ENCODE measurements at places on chromosomes 1 and 21.

GRCh38 chr1:30111431-30111830 is 612.0 kb downstream of the MATN1 start:
- no peak for DNase-seq

- no peak for DNase-seq
Observed at GRCh38 chr1:33242652-33243051, 13.6 kb upstream of the ZNF362 start.

DNA sequence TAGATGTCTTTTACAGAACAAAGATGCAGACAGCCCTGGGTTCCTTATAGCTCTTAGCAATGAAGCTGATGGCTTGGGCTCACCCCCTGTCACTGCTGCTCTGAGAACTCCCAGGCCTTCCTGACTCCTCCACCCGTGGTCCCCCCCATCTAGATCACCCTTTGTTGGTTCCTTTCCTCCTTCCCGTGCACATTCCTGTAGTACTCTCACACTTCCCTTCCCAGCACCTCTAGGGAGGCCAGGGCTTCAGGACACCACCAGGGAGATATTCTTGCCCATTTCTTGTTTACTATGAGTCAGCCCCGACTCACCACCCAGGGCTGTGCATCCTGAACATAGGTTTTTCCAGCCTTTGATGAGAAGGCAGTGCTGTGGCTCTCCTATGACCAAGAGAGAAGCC is 14.4 kb upstream of the NOS1AP start:
- no peak for DNase-seq

DNA sequence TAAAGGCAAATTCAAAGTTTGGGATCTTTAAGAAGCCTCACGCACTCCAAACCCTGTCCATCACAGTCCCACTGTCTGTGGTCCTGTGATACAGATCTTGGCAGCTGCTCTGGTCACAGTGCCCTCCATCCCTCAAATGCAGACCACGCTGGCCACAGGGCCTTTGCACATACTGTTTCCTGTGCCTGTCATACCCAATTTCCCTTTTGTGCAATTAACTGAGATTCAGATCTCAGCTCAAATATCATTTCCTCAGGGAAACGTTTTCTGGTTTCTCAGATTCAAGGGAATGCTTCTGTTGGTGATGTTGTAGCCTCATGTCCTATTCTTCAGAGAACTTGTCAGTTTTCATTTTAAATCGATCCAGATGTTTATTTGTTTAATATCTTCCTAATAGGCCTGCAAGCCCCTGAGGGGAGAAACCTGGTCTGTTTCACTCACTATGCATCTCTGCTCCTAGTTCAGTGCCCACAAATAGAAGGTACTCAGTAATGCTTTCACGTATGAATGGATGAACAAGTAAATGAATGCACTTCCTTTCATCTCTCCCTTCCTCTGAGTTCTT is 24.2 kb upstream of the GRIK3 start:
- no peak for DNase-seq

- DNase-seq: no peak
Observed at GRCh38 chr1:113320272-113320671, 70.0 kb upstream of the MAGI3 start.

DNA sequence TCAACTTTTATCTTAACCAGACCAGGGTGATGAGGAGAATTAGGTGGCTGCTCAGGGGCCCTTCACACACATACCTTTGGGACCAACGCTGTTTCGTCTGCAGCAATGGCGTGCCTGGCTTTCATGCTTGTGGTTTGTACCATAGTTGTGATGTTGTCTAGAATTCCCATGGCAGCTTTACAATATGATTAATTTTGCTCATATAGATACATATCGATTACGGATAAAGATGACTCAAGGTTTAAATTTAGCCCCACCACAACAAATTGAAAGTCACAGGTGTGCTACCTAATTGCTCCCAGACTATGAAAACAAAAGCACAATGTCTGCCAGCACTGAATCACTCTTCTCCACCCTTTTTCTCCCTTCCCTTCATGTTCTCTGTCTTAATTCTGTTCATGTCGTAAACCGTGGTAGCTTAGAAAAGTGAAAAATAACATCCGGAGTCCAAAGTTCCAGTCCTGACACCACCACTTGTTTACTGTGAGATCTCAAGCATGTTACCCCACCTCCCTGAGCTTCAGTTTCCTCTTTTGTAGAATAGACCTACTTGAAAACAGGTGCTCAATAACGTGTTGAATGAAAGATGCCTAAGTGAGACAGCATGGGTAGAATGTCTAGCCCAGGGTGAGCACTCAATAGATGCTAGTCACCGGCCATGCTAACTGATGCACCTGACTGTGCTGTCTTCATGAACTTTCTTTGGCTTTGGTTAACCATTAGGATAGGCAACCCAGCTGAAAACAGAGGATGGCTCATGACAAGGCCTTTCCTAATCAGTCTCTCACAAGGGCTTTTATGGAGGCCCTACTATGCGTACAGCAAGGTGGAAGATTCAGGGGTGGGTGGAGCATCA is 22.1 kb upstream of the JUN start:
- no peak for DNase-seq

- DNase-seq: no peak
Observed at GRCh38 chr1:61497013-61497412, 227.9 kb downstream of the TM2D1 start.

GRCh38 chr1:218674280-218674773 is 329.2 kb downstream of the TGFB2 start:
- no peak for DNase-seq

- no peak for DNase-seq
Observed at GRCh38 chr1:158185770-158186169, 5.1 kb downstream of the CD1D start.

GRCh38 chr1:17313530-17314309 is 5.7 kb downstream of the PADI4 start:
- DNase-seq: no peak

DNA sequence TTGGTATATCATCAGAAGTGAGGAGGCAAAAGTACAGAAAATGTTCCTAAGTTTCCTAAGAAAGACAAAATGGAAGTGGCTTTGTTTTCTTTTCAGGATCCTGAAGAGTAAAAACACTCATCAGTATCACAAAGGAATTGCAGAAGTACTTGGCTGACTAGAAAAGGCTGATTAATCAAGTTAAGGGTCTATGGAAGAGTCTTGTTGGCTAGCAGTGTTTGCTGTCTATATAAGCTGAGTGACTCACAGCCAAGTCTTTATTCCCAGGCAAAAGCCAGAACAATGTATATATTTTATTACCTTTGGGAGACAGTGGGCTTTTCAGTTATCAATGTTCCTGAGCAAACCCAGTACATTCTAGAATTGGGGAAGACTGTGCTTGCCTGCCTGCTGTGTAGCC is 777.0 kb downstream of the PLA2G4A start:
- DNase-seq: no peak

Data from stimulated activated CD8-positive, alpha-beta memory T cell treated with anti-CD3 and anti-CD28 coated beads, Interleukin-2, amount 100 ng/mL, for 1 hour (primary cell).